ENCODE measurements at places on chromosomes 3 and 15.

DNA sequence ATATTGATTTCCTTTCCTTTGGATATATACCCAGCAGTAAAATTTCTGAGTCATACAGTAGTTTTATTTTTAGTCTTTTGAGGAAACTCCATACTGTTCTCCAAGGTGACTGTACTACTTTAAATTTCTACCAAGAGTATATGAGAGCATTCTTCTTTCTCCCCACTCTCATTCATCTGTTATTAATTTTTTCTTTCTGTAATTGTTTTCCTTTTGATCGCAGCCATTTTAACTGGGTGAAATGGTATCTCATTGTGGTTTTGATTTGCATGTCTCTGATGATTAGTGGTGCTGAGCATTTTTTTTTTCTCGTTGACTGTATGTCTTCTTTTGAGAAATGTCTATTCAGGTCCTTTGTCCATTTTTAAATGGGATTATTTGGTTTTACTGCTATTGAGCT, 18.3 kb upstream of the VGLL3 start:
- DNase-seq = no peak

DNA sequence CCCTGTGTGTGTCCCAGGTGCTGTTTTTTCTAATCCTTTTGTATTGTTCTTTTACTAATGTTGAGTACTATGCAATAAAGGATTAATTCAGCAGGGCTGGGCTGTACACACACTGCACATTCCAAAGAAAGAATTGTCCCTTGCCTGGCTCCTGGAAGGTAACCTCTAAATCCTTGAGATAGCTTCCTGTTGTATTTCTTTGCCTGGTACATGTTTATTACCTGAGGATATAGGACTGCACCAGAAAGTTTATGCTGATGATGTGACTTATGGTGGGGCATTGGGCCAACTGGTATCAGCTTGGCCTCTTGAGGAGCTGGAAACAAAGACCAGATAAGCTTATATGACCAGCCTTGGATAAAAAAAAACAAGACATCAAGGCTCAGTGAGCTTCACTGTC, 26.6 kb upstream of the FAN1 start:
- DNase-seq = no peak

DNA sequence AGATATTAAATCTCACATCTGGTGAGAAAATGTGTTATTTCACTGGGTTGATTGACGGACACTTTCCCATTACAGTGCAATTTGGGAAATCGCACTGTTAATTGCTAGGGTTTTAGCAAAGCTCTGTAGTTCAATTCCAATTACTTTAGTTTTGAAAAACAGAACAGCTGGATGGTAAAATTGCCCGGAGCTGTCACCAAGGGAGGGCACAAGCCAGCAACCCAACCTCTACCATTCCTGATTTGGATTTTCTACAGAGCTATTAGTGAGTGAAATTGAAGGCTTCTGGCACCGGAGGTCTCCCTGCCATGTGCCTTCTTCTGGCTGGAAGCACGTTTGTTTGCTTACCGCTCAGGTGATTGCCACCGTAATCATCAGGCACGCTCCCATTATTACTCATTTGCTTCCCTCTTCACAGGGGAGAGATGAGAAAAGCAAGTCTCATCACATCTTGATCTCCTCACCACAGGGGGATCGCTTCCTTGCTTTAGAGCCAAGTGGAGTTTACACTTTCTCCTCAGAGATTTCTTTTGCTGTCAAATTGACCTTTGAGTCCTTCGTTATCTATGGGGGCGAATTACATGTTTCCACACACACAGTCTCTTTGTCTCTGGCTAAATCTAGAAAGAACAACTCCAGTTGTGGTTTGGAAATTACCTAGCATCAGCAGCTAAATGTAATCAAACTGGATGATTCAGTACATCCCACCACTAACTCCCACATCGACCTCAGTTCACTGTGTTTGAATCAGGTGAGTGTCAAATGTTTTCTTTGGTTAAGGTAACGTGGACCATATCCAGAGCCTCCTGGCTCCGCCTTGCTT, 421.7 kb upstream of the GOLIM4 start:
- DNase-seq = no peak

DNA sequence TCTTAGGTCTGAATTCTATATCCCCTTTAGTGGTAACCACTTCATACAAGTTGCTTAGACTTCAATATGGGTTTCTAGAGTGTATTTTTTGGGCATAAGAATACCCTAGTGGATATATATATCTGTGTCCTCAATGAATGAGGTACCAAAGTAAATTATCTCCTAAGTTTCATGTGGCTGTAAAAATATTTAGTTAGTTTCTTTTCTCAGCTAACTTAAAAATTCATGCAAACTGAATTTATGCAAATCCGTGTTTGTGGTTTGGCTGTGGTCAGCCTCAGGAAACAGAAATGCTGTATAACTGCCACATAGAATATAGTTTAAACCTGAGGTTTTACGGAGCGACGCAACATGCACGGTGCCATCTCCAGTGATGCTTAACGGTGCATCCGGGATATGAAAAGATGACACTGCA, 80.3 kb downstream of the PEX5L start:
- DNase-seq = peak; percentile 65

GRCh38 chr3:78888635-78889034, 879.2 kb downstream of the ROBO1 start:
- DNase-seq = no peak

DNA sequence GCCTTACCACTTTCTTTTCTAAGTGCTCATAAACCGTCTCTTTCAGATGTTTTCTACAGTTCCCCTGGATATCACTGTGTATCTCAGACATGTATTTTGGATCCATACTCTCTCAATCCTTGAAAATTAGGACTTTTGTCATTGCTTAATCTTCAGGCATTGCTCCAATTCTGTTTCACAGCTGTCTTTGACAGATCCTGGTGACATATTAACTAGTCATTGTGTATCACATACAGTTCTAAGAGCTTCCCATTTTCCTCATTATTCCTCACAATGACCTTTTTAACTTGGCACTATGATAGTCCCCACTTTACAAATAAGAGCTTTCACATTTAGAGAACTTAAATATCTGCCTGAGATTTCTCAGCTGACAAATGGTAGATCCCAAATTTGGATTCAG, 151.7 kb downstream of the CLSTN2 start:
- DNase-seq = no peak

DNA sequence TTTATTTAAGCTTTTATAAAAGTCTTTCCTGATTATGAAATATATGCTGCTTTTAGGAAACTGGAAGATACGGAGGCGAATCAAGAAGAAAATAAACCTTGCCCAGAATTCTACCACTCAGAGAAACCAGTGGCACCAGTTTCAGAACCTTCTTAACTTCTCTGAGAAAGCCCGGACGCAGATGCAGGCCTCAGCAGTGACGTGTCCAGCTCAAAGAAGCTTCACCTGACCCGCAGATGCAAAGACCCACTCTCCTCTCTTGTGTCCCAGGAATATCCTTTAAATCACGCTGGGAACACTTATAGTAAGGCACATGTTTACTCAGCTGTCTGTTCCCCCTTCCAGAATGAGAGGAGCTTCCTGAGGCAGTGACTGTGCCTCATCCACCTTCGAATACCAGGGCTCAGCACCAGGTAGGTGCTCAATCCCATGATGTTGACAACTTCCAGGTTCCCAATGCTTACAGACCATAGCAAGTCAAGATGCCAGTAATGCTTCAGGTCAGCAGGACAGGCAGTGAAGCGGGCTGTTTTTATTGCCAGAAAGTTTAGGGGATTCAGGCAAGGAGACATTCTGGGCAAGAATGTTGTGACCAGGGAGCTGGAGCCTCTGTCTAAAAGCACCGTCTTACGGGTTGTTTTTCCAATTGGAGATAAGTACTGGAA, 39.9 kb upstream of the LDHAL6B start:
- DNase-seq = no peak

GRCh38 chr3:194129581-194130133, 6.3 kb upstream of the HES1 start:
- no peak for DNase-seq

DNA sequence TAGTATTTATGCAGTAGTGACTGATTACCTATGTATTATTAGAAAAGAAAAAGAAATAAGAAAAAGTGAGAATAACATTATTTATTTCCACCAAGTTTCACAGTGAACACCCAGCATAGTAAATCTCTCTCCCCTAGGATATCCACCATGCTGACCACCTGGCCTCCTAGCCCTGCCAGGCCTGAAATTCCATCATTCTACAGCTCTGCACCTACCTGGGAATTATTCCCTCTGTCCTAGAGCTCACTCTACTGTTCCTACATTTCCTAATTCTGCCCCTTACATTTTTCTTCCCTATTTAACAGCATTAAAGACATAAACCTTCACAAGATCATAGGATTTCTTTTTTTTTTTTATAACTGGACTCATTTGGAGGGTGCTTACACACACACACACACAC, 525.3 kb upstream of the PPP2R3A start:
- DNase-seq = no peak

- no peak for DNase-seq
Observed at GRCh38 chr15:73517566-73517965, 74.6 kb downstream of the REC114 start.

DNA sequence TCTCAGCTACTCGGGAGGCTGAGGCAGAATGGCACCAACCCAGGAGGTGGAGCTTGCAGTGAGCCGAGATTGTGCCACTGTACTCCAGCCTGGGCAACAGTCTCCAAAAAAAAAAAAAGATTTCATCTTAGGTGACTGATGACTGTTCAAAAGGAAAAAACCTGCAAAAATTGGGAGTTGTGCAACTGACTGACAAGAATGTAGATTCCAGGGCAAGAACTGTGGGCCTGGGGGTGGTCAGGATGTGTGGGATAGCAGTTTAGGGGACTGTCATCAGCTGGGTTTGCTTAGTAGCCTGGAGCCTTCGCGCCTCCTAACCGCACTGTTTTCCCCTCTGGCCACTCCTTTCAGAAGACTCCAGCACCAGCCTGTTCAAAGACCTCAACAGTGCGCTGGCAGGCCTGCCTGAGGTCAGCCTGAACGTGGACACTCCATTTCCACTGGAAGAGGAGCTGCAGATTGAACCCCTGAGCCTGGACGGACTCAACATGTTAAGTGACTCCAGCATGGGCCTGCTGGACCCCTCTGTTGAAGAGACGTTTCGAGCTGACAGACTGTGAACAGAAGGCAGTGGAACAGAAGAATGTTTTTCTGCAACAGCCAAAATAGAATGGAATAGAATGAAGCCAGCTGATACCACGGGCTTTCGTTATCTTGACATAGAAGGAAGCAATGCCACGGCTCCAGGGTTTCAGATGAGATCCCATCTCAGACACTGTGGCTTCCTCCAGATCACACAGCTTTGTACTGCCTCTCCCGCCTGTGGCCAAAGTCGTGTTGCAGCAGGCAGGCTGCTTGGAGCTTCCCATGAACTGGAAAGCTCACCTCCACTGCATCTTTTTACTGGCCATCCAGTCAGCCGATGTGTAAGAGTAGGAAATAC, 75.3 kb upstream of the BLM start:
- DNase-seq = no peak

DNA sequence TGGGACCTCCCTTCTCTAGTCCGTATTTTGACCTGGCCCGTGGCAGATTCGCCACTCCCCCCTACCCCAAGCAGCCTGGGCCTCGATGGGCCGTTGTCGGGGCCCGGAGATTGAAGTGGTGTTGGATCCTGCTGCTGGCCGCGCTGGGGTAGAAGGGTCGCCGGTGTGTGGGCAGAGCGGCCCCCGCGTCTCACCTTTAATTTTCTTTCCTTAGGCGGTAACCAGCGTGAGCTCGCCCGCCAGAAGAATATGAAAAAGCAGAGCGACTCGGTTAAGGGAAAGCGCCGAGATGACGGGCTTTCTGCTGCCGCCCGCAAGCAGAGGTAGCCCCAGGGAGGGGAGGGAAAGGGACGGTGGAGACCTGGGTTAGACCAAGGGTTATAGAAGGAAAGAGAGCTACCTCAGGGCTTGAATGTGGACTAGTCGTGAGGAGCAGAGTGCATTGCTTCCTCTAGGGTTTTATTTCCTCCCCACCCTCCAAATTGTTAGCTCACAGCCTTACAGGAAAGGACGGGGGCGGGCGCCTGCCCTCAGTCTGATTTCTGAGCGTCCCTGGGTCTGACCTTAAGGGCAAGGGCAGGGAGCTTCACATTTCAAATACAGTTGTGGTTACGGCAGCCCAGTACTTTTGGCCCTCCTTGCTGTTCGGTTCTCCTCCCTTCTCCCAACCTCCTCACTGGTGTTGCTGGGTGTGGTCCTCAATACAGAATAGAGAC, 799 bp downstream of the SERF2 start:
- DNase-seq = peak; percentile 32

DNA sequence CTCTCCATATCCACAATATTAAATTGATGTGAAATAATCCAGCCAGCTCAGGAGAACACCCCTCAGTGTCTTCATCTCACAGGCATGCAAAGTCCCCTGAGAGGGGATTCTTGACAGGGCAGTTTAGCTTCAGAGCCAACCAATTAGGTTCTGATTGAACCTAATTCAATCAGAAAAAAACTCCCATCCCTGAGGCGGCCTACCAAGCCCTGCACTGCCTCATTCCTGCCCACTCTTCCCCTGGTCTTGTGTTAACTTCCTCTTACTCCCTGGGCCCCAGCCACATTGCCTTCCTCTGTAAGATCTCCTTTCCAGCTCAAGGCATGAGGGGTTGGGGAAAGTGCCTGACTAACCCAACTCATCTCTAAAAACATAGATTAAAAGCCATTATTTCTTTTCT, 46.1 kb downstream of the FRMD4B start:
- DNase-seq = no peak

- no peak for DNase-seq
Observed at GRCh38 chr3:165159760-165160421, 36.3 kb downstream of the SLITRK3 start.

- no peak for DNase-seq
Observed at GRCh38 chr15:69089258-69089657, 71.2 kb upstream of the GLCE start.

DNA sequence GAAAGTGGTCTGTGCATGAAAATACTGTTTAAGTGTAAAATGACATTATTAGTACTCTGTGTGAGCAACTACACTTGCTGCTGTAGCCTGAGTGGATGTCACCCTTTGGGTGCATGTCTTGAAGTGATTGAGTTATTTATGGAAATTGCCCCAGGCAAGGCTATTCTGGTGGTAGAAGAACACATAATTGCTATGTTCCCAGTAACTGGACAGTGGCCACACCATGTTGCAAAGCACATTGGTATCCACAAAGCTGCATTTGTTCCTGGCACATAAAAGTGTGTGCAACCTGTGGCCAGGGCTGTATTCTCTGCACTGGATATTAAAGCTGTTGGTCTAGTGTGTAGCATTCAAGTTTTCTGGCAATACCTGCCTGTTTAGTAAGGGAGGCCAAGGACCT, 23.8 kb downstream of the MTMR14 start:
- no peak for DNase-seq

DNA sequence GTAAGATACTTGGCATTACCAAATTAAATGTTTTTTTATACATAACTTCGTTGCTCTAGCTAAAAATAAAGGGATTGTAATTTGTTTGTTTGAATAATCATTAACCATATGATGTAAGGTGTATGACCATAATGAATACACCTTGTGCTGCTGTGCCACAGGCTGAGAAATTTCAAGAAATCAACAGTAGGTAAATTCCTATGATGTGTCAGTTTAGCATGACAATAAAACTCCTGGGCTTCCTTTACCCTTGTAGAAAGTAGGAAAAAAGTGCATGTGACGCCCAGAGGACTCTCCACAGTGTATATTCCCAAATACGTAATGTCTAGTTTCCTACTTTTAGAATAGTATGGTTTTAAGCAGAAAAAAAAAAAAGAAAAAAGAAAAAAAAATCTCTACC, 208.1 kb downstream of the SATB1 start:
- no peak for DNase-seq

GRCh38 chr3:168952551-168952950, 711.0 kb downstream of the MECOM start:
- no peak for DNase-seq
